NCI-H1694 (cell line): ENCODE measurements at places on chromosomes 11 and 22.
A peak's percentile ranks its signal among the peaks of the same experiment; 100 is the strongest.

- no peak for DNase-seq
These were observed 9.3 kb downstream of the KCNJ5 start for GRCh38 chr11:128900468-128900867.

DNA sequence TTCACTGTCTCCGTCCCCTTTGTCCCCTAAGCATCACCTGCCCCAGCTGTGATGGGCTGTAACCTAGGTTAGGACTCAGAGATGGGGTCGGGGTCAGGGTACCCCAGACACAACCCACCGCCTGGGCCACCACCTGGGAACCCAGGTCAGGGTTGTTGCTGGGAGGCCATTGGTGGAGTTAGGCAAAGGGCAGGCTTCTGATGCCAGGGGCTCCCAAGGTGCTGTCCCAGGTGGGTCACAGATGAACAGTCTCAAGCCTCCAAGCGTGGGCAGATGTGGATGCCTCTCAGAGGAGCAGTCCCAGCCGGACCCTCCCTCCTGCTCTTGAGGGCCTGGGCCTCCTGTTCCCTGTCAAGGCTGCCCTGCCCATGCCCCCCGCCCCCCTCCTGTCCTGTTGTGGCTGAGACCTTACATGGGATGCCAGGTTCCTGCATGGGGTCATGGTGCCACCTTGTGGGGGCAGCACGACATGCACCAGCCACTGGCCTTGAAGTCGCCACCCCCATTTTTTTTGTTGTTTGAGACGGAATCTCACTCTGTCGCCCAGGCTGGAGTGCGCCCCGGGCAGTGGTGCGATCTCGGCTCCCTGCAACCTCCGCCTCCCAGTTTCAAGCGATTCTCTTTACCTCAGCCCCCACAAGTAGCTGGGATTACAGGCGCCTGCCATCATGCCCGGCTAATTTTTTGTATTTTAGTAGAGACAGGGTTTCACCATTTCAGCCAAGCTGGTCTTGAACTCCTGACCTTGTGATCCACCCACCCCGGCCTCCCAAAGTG lies 12.1 kb downstream of the GATD1 start:
- peak; percentile 29 for DNase-seq

DNA sequence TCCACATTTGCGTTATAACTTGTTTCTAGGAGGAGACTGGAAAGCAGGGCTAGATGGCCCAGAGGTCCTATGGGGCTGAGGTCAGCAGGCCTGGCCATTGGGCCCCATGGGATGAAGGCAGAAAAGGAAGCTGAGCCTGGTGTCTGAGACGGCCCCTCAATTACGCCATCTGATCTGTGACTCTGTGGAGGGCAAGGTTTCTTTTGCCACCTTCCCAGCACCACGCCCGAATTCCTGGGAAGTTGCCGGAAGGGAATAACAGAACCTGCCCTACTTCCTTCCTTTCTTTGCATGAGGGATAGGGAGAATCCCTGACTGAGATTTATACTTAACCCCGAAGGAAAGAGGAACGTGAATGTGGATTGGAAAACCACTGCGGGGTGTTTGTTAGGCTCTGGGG lies 118.1 kb downstream of the MPPED1 start:
- no peak for DNase-seq

GRCh38 chr11:95563859-95564258 lies 225.7 kb downstream of the FAM76B start:
- DNase-seq: no peak

GRCh38 chr11:102272047-102272824 lies 45.0 kb upstream of the BIRC3 start:
- DNase-seq: no peak

- no peak for DNase-seq
These were observed 750.2 kb downstream of the OPCML start for GRCh38 chr11:132782102-132782501.

GRCh38 chr11:112073941-112074811 lies at the start of the genes NKAPD1 and PIH1D2:
TSS of gene NKAPD1 (plus strand) at chr11:112074299. CDS start at chr11:112075575, 1,276 bp downstream.
TSS of gene PIH1D2 (minus strand) at chr11:112074017. CDS start at chr11:112073174, 843 bp downstream.
- DNase-seq: peak; percentile 8

GRCh38 chr11:4607096-4607495 lies 935 bp downstream of the TRIM68 start:
- DNase-seq: no peak

DNA sequence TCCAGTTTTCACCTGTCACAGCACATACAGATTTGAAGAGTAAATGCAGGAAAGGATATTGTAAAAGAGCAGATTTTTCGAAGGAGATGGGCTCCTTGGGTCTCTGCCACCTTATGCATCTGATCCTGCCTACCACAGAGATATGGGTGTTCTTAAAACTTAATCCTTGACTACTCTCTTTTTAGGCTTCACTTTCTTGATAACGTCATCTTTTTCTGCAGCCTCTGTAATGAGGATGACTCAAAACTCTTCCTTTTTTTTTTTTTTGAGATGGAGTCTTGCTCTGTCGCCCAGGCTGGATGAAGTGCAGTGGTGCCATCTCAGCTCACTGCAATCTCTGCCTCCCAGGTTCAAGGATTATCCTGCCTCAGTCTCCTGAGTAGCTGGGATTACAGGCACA lies 7.8 kb downstream of the PRR14L start:
- DNase-seq: no peak

GRCh38 chr11:118046051-118046963 lies 30.6 kb upstream of the TMPRSS4 start:
- no peak for DNase-seq

GRCh38 chr11:64696045-64696444 lies 27.0 kb downstream of the NRXN2 start:
- DNase-seq: no peak

- DNase-seq: no peak
These were observed 345.0 kb downstream of the TBC1D22A start for GRCh38 chr22:47107431-47107830.
